ENCODE measurements at places on chromosomes 16 and 17.

GRCh38 chr17:37118366-37119137, 169.8 kb downstream of the AATF start:
- DNase-seq, result no peak

DNA sequence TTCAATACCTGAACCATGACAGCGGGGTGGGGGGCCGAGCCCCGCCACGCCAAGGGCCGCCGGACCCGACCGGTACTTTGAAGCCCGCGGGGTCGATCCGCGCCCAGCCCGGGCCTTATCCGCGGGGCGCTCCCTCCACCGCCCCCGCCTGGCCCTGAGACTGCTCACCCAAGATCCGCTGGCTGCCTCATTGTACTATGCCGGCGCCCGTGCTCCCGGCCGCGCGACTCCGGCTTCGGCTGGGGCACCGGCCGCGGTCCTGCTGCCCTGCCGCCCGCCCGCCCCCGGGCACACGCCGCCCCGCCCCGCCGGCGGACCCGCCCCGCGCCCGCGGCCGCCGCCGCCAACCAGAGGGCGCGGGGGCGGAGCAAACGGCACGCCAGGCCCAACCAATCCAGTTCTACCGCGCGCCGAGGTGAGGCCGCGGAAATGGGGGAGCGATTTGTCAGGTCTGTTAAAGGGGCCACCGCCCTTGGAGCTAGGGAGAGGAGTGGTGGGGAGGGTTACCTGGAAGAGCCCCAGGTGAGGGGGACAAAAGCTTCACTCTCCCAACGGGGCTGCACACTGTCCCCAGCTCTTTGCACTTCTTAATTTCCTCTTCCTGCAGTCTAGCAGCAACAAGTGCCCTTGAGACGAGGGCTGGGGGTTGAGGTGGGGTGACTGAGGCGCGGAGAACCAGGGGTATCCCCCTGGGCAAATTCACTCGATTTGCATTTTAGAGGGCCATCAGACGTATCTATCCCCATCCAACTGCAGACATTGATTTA, at the start of gene TEX2:
TSS of gene TEX2 (minus strand) at position 261 of the 767 bp plus-strand sequence. CDS start 49,043 bp downstream, outside the sequence.
- peak; percentile 78 for DNase-seq

DNA sequence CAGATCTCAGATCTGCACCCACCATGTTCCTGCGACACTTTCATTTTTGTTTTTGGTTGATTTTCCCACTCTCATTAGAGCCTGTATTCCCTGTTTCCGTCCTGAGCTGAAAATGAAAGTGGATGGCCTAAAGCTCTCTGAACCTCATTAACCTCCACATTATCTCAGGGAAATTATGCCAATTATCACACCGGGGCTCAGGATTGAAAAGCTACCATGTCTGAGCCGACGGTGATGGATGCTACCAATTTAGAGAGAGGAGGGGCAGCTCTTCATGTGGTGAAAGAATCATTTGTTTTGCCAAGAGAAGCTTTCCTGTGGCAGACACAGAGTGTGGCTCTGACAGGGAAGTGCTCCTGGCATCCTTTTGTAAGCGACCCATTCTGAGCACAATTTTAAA, 410.4 kb upstream of the CDH11 start:
- no peak for DNase-seq

DNA sequence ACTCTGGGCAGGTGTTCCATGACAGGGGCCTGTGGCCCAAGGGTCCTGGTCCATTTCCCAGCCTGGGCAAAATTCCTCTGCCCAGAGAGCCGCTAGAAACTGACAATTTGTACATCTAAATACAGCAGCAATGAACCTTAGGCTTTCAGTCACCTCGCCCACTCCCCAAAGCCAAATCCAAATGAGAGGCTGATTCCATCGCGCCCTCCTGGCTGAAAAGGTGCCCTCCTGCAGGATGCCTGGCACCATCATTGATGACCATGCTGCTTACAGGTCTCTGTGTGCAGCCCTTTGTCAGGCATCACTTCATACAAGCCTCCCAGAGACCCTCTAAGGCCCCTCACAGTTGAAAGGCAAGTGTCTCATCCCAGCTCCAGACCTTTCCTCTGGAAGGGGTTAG, 114.7 kb downstream of the C16orf78 start:
- DNase-seq, result no peak

DNA sequence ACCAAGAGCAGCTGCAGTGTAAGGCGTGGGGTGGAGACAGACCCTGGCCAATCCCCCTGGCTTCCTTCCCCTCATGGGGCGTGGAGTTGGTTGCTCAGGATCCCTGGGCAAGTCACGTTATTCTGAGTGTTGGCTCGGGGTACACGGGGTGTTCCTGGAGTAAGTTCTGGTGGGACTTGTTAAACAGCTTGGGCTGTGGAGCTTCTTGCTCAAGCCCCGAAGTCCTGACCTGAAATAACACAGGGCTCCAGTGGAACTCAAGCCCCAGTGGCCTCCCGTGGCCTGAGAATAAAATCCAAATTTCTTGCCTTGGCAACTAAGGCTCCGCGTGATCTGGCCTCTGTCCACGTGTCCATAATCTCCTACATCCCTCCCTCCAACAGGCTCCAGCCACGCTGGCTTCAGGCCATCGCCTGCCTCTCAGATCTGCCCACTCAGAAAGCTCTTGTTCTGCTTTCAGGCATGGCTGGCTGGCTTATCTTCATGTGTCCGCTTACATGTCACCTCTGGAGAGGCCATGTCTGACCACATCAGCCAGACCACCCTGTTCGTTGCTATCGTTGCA, 49.3 kb upstream of the BCO1 start:
- DNase-seq, result no peak

GRCh38 chr17:81338274-81339190, 43.4 kb upstream of the SLC38A10 start:
- DNase-seq, result no peak
